Activated CD4-positive, alpha-beta T cell treated with anti-CD3 and anti-CD28 coated beads, Interleukin-2, amount 10 ng/mL, durations not matched to agents 24 days and 14 days (primary cell): ENCODE measurements at places on chromosomes 13 and 19.

DNA sequence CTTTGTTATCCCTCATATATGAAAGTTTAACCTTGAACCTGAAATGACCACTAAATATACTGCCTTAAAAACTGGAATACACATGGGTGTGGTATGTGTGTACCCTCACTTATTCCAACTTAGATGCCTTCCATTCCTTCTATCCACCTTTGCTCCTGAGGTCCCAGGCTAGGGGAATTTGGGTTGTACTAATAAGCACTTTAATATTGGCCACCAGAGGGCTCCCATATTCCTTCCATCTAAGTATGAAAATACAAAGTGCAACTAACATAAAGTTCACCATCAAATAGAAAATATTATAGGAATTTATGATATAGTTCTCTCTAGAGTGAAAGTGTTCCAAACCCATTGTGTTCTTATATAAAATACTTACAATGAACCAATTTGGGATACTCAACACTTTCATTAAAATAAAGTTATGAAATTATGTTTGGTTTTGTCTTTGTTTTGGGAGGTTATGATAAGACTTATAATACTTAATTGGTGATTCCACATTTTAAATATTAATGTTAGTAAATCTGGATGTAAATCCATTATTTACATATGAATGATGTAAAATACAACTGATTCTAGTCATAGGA is 62.3 kb downstream of the ITGBL1 start:
- no peaks in the 10 kb centered on the region for H3K36me3 ChIP-seq
- no peak overlapping the region for H3K4me3 ChIP-seq
- peaks cover 14% of the 10 kb centered on the region for H3K27me3 ChIP-seq
- DNase-seq: peak; percentile 64

DNA sequence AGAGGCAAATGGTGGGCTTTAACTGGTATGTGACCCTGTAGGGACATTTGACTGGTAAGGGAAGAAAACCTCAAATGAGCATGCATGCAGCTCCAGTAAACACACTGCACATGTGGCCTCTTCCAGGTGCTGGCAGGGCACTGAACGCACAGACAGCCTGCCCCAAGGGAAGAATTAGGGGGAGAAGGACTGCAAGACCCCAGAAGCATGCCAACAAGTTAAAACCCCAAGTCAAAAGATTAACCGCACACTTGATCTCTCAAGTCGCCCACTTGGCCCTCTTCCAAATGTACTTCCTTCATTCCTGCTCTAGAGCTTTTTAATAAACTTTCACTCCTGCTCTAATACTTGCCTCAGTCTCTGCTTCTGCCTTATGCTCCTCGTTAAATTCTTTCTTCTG is 46.9 kb upstream of the SLITRK1 start:
- H3K4me1 ChIP-seq: no peaks in the 10 kb centered on the region
- H3K27ac ChIP-seq: no peak overlapping the region
- H3K36me3 ChIP-seq: no peaks in the 10 kb centered on the region
- no peak for DNase-seq
- H3K27me3 ChIP-seq: no peaks in the 10 kb centered on the region

GRCh38 chr19:13164343-13165161 is 14.3 kb downstream of the IER2 start:
- peaks cover 64% of the 10 kb centered on the region for H3K4me1 ChIP-seq
- peaks cover 5% of the 10 kb centered on the region for H3K36me3 ChIP-seq
- peak overlapping the region; percentile 89 for H3K4me3 ChIP-seq

GRCh38 chr13:107669391-107669993 is 545.8 kb downstream of the LIG4 start:
- no peak overlapping the region for H3K4me3 ChIP-seq
- no peaks in the 10 kb centered on the region for H3K36me3 ChIP-seq
- no peak for DNase-seq
- no peak overlapping the region for H3K27ac ChIP-seq

DNA sequence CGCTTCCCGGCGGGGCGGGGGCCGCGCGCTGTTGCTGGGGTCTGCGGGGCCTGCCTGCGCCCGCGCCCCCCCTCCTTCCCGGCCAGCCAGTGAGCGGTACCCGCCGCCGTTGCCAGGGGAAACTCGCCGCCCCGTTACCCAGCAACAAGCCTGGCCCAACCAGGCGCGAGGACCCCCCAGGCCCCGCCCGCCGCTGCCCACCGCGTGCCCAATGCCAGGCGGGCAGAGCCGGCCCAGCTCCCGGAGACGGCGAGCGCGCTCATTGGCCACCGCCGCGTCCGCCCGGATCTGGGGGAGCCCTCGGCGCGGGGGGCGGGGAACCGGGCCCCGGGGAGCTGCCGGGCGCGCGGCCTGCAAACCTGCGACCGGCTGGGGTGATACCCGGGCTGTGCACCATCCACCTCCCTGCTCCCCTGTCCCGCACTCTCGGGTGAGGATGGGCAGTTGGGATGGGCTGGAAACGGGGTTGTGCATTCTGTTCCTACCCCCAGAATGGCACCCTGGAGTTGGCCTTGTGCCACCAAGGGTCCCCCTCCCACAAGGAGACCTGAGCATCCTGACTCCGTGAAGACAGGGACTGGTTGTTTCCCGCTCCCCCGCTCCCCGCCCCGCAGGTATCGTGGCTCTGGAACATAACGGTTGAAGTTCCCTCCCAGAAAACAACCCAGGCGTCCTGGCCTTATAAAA is 8.8 kb upstream of the BBC3 start:
- H3K27ac ChIP-seq: no peak overlapping the region
- H3K36me3 ChIP-seq: no peaks in the 10 kb centered on the region
- peaks cover 23% of the 10 kb centered on the region for H3K4me1 ChIP-seq
- DNase-seq: peak; percentile 87

GRCh38 chr13:36090592-36090991 is 40.6 kb downstream of the DCLK1 start:
- H3K4me1 ChIP-seq: no peaks in the 10 kb centered on the region
- no peak overlapping the region for H3K27ac ChIP-seq
- H3K27me3 ChIP-seq: no peaks in the 10 kb centered on the region
- DNase-seq: no peak

DNA sequence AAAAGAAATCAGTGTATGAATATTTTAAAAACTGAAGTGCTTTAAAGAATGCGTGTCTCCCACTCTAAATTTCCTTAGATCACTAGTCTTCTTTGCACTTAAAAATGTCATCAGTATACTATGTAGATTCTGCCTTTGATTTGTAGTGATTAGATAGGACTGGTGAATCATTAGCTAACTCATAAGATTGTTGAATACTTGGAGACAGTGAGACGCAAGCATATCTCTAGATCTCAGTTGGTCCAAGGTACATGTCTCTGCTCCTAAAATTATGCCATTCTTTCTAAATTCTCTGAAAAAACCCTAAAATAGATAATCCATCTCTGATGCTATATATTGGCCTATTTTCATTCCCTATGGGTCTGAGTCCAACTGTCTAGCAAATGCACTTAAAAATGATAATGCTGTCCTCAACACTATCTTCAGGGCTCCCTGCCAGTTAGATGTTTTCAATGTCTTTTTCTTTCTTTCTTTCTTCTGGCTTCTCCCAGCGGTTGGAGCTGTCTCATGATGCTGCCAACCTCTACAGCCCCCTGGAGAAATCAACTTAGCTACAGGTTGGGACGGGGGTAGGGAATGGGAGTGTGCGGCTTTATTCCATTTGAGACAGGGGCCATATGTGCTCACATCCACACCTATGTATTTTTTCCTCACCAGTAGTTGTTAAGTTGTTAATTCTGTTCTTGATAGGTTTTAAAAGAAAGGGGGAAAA is 301.0 kb downstream of the NDFIP2 start:
- no peaks in the 10 kb centered on the region for H3K27me3 ChIP-seq
- H3K4me3 ChIP-seq: no peak overlapping the region
- no peaks in the 10 kb centered on the region for H3K4me1 ChIP-seq
- DNase-seq: no peak
- H3K36me3 ChIP-seq: no peaks in the 10 kb centered on the region
- no peak overlapping the region for H3K27ac ChIP-seq

DNA sequence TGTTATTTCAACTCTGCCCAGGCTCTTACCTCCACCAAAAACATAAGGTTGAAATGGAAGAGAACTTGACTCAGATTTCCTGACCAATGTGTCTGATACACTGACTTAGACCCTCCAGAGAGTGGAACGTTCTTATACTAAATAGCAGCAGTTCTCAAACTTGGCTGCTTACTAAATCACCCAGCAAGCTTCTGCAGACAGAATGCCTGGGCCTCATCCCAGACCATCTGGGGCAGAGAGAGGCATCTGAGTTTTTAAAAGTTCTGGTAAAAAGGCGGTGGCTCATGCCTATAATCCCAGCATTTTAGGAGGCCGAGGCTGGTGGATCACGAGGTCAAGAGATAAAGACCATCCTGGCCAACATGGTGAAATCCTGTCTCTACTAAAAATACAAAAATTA is 46.3 kb downstream of the NEK5 start:
- H3K4me3 ChIP-seq: no peak overlapping the region
- no peak overlapping the region for H3K27ac ChIP-seq
- peaks cover 3% of the 10 kb centered on the region for H3K27me3 ChIP-seq
- DNase-seq: peak; percentile 35
- no peaks in the 10 kb centered on the region for H3K36me3 ChIP-seq

DNA sequence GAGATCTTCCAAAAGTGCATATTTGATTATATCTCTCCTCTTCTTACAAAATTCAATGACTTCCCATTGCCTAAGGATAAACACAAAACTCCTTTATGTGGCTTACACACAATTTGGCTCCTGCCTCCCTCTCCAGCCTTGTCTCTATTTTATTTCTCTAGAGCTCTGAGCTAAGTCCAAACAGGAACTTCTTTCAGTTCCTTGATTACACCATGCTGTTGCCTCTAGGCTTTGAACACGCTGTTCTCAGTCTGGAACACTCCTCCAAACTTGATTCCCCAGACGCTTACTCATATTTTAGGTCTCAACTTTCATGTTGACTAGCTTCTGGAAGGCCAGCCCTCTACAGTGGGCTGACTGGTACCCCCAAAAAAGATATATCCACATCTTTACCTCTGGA is 258.5 kb downstream of the COG6 start:
- peaks cover 7% of the 10 kb centered on the region for H3K27me3 ChIP-seq
- H3K4me1 ChIP-seq: peaks cover 4% of the 10 kb centered on the region
- no peaks in the 10 kb centered on the region for H3K36me3 ChIP-seq
- DNase-seq: no peak
- no peak overlapping the region for H3K4me3 ChIP-seq

DNA sequence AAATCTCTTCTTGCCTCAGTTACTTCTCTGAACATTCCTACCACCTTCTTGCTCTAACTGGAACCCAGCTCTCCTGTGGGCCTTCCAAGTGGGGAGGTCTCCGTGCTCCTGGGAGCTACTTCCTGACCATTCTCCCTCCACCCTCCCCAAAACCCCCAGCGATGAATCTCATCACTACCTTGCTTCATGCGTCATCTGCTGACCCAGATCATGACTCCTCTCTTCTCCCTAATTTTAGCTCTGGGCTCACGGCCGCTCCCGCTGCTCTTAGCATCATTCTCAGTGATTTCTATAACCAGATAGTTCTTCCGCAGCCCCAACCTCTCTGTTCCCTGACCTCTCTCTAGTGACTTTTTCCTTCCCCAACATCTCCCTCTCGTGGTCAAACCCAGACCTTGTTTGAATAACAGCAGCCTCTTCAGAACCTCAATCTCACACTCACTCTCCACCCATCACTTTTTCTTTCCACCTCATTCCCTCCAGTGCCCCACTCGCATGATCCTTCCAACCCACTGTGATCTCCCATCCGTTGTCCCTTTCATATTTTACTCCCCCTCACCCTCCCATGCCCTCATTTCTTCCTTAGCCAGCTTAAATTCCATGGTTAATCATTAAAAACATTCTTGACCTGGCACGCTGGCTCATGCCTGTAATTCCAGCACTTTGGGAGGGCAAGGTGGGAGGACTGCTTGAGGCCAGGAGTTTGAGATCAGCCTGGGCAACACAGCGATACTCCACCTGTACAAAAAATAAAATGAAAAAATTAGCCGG is 21.8 kb downstream of the MRPS12 start:
- no peak overlapping the region for H3K27ac ChIP-seq
- peaks cover 17% of the 10 kb centered on the region for H3K4me1 ChIP-seq
- no peaks in the 10 kb centered on the region for H3K36me3 ChIP-seq
- peak; percentile 86 for DNase-seq

DNA sequence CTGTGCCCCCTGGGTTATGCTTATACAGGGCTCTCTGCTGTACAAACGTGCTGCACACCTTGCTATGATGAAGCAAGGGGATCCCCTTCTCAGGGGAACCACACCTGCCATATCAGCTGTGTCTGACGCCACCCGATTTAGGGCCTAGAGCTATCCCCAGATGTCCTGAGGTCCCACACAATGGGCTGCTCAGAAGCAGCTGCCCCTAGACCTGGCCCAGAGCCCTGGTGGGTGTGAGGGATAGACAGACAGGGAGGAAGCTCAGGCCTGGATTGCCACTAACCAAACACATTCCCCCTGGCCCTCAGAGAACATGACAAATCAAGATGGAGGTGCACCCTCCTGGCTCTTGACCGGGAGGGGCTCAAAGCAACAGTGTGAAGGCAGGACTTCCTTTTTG is 59.3 kb downstream of the TSHZ3 start:
- no peak overlapping the region for H3K4me3 ChIP-seq
- no peaks in the 10 kb centered on the region for H3K27me3 ChIP-seq
- H3K4me1 ChIP-seq: peaks cover 4% of the 10 kb centered on the region

DNA sequence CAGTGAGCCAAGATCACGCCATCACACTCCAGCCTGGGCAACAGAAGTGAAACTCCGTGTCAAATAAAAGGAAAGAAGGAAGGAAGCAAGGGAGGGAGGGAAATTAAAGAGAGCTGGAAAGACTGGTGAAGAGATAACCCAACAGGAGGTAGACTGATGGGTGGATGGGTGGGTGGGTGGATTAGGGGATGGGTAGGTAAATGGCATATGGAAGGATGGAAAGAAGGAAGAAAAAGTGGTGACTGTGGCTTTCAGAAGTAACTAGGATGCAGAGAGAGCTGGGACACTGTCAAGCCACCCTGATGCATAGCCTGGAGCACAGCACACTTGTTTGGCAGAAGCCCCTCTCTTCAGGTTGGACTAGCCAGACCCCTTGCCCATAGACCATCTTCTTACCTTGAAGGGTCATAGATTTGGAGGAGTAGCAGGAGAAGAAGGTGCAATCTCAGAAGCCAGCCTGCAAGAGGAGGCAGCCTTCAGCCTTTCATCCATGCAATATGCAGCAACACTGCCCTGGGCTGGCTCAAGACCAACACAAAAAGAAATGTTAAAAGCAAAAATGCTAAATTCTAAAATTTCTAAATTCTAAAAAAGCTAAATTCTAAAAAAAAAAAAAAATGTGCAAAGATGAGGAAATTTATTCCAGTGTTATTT is 5.1 kb downstream of the IQCN start:
- no peak overlapping the region for H3K4me3 ChIP-seq
- H3K27me3 ChIP-seq: no peaks in the 10 kb centered on the region
- H3K27ac ChIP-seq: no peak overlapping the region
- H3K4me1 ChIP-seq: peaks cover 4% of the 10 kb centered on the region
- no peak for DNase-seq

DNA sequence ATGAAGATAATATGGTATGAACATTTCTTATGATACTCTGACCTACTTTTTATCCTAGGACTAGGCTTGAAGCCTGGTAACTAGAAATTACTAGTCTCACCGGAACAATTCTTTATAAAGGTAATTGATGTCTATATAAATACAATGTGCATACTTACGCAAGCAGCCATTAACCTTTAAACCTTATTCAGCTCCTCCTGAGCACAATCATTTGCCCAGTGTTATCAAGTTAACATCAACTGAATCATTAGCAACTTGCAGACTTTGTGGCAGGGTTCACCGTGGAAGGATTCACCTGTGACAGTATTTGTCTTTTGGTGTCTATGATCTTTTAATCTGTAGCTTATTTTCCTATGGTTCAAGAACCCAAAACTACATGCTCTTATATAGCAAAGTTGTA is 508.6 kb upstream of the KLHL1 start:
- no peak overlapping the region for H3K27ac ChIP-seq
- H3K36me3 ChIP-seq: no peaks in the 10 kb centered on the region
- H3K27me3 ChIP-seq: no peaks in the 10 kb centered on the region
- DNase-seq: no peak
- H3K4me1 ChIP-seq: no peaks in the 10 kb centered on the region
